Transverse colon (tissue), 4 donors: ENCODE measurements at places on chromosomes 7 and 10. TPM values are rescaled to one million over a fixed set of nuclear protein-coding genes. Genes with fewer than 3 reads are reported as not detected.

TAS2R5 gene
- 1.2 TPM for total RNA-seq

OR2A42 gene
- total RNA-seq = not detected

DNA sequence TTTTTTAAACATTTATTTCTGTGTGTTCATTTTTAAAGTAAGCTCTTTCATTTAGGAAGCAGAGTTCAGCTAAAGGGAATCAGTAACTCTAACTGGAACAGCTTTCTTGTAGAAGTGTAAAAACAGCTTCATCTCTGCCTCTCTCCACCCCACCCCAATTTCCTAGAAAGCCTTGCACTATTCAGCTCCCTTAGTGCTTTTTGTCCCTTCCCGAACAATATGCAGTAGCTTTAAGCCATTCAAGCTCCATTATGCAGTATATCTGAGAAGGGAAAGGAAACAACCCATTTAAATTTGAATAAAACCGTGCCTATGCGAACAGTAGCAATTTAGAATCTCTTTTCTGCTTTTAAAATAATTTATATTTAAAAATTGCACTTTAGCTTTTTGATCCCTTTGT lies 134.5 kb downstream of the TRIL start:
- DNase-seq = no peak

LRRC72 gene
- total RNA-seq = not detected

DNA sequence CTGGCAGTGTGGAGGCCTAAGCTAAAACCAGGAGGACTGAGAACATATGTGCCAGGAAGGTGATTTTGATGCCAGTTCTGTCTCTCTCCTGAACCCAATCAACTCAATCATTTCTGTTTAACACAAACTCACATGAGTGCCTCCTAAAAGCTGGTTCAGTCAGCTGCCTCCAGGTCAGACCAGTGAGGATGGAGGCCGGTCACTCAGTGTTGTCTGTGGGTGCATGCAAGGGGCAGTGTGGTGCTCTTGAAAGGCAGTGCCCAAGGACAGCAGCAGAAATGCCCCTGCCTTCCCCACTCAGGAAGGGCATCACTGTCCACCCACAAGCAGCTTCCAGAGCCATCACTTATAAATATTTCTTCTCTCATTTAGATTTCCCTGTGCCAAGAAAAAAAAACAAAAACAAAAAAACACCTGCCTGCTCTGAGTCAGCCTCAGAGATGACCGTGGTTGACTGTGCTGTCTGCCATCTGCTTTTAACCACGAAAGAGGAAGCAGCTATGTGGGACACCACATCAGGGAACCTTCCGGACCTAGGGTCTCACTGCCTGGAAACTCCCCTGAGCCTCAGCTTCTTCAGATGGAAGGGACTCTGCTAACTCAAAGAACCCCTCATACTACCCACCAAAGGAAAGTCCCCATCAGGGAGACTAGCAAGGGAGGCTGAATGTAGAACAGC lies 39.1 kb downstream of the VOPP1 start:
- DNase-seq = peak; percentile 72

- no peak for DNase-seq
These were observed 18.9 kb upstream of the TMEM273 start for GRCh38 chr10:49207113-49207512.

PAX4 gene
- 0.41 TPM for total RNA-seq

GRCh38 chr10:37488792-37489657 lies 363.6 kb downstream of the ANKRD30A start:
- DNase-seq = no peak

- DNase-seq = peak; percentile 4
These were observed 57.8 kb downstream of the RASGEF1A start for GRCh38 chr10:43209074-43209455.

PRKG1 gene
- 28.7 TPM for total RNA-seq

- DNase-seq = no peak
These were observed 48.2 kb downstream of the APBB1IP start for GRCh38 chr10:26486304-26486703.

ARPC1B gene
- 140 TPM for total RNA-seq

INMT gene
- total RNA-seq = 3.8 TPM

PRKRIP1 gene
- 39.8 TPM for total RNA-seq

GRCh38 chr10:103849880-103850571 lies 5.3 kb downstream of the SH3PXD2A start:
- no peak for DNase-seq

- DNase-seq = no peak
These were observed 446.1 kb downstream of the GRM8 start for GRCh38 chr7:126806614-126807013.

GRCh38 chr10:50990568-50991455 lies 83.5 kb upstream of the PRKG1 start:
- DNase-seq = peak; percentile 61

GRCh38 chr7:30984359-30985107 lies 20.8 kb downstream of the GHRHR start:
- no peak for DNase-seq

GRCh38 chr10:24825551-24825950 lies 101.9 kb upstream of the ARHGAP21 start:
- DNase-seq = no peak

DNA sequence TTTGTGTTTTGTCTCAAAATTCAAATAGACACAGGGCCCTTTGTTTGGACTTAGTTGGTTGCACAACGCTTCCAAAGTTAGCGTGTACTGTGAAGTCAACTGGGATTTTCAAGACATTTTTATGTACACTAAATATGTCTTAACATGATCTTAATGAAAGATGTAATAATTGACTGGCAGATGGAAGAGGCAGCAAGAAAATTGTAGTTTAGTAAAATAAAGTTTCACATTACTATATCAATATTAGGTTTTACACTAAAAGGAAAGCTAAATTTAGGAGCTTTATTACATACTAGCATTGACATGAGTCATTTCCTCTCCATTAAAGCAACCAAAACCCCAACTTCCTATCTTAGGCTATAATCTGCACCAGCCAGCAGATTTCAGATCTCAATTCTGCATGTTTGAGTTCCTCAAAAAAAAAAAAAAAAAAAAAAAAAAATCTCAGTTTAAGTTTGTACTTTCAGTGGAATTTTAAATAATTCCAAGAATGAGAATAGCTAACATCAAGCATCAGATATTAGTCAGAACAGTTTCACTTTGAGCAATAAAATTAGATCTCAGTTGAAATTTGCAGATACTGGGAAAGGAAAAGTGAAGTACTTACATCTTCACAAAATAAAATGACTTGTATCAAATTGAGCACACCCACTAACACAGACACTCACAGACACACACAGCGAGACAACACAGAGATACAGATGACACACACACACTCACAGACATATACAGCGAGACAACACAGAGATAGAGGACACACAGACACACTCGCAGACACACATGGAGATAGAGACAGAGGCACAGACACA lies 346.6 kb upstream of the KLF6 start:
- DNase-seq = no peak

- peak; percentile 28 for DNase-seq
These were observed 95.7 kb downstream of the DNAJB6 start for GRCh38 chr7:157432541-157432956.

- DNase-seq = no peak
These were observed 58.2 kb upstream of the ICA1 start for GRCh38 chr7:8320174-8320573.

DNA sequence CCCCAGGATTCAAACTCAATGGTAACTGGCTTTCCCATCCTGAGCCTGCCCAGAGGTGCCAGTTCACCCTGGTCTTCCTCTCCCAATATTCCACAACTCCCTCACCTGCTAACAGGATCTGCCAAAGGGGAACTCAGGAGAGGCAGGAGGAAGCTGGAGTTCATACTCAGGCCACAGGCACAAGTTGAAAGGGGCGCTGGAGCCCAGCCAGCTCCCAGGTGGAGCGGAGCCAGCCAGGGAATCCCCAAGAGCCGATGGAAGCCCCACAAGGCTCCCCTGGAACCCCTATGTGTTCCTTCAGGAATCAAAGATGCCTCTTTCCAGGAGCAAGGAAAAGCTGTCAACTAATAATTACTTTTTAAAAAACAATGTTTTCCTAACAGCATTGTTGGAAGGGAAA lies 63.5 kb downstream of the SH3PXD2A start:
- DNase-seq = no peak

DNA sequence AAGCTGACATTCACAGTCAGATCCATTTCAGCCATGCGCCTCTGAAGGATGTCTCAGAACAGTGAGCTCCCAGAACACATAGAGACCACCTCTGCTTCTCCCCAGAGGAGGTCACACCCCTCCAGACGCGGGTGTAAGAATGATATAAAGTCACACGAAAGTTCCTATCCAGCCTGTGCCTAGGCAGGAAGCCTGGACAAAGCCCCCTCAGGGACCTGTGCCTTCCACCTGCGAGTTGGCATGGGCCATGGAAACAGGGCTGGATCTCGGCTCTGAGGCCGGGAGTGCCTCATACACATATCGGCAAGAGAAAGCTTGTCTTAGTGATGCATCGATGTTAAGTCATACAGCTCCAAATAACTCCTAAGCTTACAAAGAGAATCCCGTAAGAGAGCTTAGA lies 5.0 kb downstream of the VIPR2 start:
- no peak for DNase-seq

GRCh38 chr7:155624412-155624811 lies 20.0 kb upstream of the RBM33 start:
- DNase-seq = no peak

DNA sequence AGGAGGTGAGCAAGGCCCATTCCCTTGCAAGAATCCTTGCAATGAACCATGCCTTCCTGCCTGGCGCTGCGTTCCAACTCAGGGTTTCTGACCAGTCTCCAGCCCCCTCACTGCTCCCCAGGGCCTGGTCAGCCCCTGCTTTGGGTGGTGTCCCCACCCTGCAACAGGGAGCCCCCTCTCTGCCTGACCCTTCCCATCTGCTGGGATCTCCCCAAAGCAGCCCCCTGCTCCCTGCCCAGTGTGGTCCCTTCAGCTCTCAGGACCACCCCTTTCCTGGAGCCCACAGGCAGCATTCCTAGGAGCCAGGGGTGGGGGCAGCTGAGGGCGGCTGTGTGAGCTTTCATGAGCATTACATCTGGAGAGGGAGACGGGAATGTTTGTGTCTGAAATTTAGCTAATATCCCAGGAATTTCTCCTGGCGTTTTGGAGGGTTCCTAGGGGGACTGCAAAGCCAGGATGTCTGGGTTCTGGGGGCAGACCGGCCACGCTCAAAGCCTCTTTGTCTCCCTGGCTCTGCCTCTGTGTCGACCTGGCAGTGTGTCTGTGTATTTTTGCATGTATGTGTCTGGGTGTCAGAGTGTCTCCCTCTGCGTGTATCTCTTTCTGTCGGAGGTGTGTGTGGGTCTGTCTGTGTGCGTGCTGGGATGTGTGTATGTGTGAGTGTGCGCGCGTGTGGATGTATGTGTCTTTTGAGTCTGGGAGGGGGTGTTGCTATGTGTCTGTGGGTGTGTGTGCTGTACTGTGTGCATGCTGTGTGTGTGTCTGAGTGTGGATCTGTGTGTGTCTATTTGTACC lies 300.5 kb upstream of the ZMIZ1 start:
- DNase-seq = no peak

GRCh38 chr7:42614636-42615035 lies 297.2 kb downstream of the C7orf25 start:
- DNase-seq = no peak

- DNase-seq = no peak
These were observed 36.6 kb downstream of the EN2 start for GRCh38 chr7:155494551-155494950.

GRCh38 chr10:55287346-55287745 lies 486.3 kb upstream of the PCDH15 start:
- DNase-seq = no peak

ARL5B gene
- 19.8 TPM for total RNA-seq

DNA sequence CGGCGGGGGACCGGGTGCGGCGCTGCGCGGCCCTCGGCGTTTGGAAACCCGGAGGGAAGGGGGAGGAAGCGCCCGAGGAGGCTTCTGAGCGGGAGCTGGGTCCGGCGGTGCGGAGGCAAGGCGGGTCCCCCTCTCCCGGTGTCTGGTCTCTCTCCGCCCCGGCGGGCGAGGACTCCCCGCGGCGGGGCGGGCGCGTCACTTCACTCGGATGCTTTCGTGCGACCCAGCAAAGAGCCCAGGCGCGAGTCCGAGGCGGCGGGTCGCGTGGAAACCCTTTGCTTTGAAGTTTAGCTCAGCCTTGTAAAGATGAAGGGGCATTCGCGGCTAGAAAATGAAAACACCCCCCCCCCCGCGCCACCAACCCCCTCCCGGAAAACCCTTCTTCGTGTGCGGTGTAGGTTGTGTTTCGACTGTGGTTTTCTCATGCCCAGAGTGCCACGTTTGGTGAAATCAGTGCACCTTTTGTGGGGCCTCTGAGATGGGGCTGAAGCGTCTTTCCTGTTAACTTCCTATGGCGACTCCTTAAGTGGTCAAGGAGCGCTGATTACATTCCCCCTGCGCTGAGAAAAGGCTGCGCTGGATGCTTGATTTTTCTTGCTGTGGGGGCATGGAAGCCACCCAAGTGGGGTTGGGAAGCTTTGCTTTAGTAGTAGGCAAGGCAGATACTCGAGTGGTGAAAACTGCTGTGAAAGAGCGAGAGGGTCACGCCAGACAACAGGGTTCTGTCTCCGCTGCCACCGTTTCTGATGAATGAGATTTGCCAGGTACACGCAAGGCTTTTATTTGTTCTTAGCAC lies 876 bp downstream of the GNAI1 start:
- DNase-seq = peak; percentile 14

SPAM1 gene
- not detected for total RNA-seq

GRCh38 chr7:95675016-95675415 lies 78.7 kb upstream of the PDK4 start:
- DNase-seq = no peak

CDH23 gene
- 16.1 TPM for total RNA-seq

- DNase-seq = no peak
These were observed 91.3 kb upstream of the ANK3 start for GRCh38 chr10:60480865-60481563.

CALHM1 gene
- not detected for total RNA-seq

DNA sequence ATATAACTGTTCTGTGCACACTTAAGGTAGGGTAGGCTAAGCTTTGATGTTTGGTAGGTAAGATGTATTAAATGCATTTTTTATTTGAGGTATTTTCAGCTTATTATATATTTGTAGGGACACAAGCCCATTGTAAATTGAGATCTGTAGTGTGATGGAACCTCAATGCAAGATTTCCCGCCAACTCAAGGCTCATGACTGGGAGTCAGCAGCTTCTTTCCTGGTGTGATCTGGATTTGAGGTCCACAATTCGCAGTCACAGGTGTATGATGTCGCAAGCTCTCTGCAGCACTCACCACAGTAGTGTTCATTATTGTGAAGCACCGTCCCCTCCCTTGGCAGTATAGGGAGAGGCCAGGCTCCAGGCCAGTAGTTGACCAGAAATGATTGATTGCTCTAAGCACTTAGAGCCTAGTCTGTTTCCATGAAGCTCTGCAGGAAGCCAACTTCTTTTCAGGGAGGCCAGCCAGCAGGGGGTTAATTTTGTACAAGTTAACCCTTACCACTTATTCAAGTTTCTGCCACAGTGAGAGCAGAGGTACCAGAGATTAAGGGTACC lies 54.9 kb downstream of the SEM1 start:
- DNase-seq = no peak

GRCh38 chr10:598415-599170 lies 90.9 kb downstream of the DIP2C start:
- no peak for DNase-seq
